ENCODE measurements at places on chromosomes 12 and 14.

GRCh38 chr12:25417071-25417470 lies 136.0 kb downstream of the LMNTD1 start:
- no peak for DNase-seq

- no peak for DNase-seq
These were observed 6.3 kb downstream of the CIPC start for GRCh38 chr14:77104393-77104792.

DNA sequence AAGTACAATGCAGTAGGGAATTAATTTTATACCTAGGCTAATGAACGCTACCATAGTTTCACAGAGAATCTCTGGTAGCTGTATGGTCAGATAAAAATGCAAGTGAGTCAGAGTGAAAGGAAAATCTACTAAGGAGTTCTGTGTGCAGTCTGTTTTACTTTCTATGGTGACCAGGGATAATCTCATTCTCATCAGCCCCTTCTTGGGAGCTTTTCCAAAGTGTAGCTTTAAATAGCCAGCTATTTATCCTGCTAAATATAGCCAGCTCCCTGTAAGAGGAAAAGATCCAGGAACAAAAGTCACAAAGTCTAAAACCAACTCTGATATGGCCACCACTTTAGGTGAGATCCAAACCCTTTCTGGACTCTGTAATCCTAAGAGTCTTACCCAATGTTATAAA lies 75.5 kb downstream of the TMEM116 start:
- no peak for DNase-seq

- no peak for DNase-seq
These were observed 550.9 kb downstream of the CCER1 start for GRCh38 chr12:90404071-90404470.

GRCh38 chr12:128549601-128550218 lies 274.0 kb downstream of the SLC15A4 start:
- no peak for DNase-seq

DNA sequence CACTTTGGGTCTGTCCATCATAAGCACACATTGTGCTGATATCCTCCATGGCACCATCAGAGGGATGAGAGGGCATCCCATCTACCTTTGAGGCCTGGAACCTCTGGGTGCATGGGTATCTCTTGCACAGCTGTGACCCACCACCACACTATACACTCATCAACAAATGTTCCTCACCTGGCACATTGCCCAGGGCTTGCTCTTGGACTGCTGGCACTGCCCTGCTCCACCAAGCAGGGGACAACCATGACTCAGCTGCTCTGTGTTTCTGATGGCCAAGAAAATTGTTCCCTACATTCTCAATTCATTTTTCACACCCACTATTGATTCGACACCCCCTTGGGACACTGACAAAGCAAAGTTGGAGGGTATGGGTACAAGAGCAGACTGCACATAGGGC lies 155.5 kb downstream of the PTPRO start:
- DNase-seq, result no peak

DNA sequence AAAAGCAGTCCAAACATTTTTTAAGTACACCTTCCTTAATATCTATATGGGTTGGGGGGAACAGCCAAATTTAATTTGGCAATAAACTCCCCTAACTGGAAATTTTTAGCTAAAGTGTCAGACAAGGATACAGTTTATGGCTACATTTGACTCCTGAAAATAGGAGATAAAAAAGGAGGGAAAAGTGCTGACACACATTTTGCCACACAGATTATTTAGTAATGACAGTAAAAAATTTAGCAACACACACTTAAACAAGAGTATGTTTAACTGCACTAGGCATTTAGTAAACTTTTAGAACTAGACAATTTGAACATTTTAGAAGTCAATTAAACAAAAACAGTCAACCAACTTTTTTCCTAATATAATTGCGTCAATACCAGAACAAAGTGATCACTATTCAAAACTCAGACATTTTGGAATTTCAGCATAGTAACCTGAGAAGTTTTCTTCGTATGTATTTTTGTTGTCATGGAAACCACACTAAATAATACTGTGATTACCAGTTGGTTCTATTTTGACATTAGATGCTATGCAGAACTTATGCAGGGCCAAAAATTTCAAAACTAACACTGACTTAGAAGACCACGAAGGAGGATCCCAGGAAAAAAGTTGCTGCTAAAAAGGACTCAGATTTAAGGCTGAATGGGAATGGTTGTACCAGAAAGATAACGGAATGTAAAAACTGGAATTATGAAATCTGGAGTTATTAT lies 13.4 kb downstream of the GMFB start:
- DNase-seq, result no peak

DNA sequence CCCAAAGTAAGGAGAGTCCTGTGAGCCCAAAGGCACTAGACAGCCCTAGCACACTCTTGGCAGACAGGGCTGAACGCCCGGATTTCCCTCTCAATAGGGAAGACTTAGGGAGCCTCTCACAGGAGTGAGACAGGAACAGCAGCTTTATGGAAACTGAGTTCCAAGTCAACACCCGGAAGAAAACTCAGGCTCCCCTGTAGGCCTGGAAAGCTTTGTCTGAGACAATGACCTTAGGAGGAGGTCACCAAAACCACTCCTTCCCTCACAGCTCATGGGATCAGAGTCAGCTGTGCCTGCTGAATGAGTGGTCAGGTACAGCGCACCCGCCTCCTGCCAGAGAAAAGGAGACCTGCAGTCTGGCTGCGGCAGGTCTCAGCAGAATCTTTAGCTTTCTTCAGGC lies 229.5 kb downstream of the CACNA1C start:
- no peak for DNase-seq

GRCh38 chr14:55336691-55337090 lies 65.5 kb downstream of the FBXO34 start:
- no peak for DNase-seq

DNA sequence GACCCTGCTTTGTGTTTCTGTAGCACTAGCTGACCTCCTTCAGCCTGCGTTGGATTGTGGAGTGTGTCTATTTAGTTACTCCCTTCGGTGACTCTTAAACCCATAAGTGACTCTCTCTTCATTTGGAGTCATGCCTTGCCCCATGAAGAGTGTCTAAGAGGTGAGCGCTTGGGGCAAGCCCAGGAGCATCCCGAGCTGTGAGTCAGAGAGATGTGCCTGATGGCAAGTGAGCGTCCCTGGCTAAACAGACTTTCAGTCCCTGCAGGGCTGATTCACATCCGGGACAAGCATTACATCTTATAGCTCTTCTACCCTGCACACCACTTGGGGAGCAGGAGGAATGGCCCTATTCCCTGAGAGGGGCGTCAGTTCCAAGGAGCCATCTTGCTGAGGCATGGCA lies 24.3 kb upstream of the ATF1 start:
- DNase-seq, result no peak

DNA sequence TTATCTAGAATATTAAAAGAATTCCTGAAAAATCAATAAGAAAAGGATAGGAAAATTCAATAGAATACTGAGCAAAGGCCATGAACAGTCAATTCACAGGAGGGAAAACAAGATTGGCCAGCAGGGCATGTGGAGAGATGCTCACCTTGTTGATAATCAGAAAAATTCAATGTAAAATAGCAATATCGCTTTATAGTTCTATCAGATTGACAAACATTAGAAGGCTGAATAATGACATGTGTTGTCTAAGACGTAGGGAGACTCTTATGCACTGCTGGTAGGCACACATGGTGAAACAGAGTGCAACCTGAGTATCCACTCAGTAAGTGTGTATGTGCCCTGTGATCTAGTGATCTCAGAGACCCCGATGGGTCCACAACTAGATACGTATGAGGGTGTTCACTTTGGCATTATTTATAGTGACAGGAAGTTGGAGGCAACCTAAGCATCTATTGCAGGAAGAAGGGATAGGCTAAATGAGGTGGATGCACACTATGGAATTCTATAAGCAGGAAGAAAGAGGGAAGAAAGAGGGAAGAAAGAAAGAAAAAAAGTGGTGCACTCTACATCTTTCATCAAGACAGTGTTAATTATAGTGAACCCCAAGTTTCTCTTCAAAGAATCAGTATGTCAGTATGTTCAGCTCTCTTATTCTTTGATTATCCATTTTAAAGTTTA lies 3.8 kb upstream of the ANKRD33 start:
- DNase-seq, result no peak

GRCh38 chr14:59278111-59278510 lies 89.6 kb downstream of the DAAM1 start:
- DNase-seq, result no peak

DNA sequence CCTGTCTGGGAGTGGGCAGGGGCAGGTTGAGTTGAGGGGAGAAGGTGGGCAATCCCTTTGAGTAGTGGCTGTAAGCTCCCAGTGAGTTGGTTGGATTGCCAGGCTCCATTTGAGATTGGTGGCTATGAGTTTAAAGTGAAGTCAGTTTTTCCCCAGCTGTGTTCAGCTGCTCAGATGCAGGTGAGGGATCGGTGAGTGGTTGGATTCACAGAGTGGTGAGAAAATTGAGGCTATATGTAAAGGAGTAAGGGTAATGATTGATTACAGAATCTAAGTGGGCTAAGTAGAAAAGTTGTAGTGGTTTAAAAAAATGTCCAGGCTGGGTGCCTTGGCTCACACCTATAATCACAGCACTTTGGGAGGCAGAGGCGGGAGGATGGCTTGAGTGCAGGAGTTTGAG lies 68.6 kb downstream of the GLRX5 start:
- DNase-seq, result no peak

- no peak for DNase-seq
These were observed 177.7 kb upstream of the RGS6 start for GRCh38 chr14:71754422-71755095.

DNA sequence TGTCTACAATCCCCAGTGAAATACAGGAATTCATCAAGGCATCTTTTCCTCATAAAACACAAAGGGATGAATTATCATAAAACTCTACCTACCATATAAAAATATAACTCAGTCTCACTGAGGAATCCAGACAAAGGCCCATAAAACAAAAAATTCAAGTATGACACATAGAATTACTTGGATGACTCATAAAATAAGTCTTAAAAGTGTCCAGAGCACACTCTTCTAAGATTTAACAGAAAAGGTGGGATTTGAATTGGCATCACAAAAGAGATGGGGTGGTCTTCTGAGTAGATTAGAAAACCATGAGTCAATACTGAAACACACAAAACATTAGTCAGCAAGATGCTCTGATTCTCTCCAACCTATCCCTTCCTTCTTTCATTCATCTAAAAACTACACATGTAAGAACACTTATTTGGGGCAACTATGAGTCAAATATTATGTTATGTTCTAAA lies 202.7 kb upstream of the GARIN6 start:
- DNase-seq, result no peak
